Left lung (tissue), 14 donors: ENCODE measurements at places on chromosomes 2 and 18.

GRCh38 chr18:2687390-2688001 is 32.0 kb downstream of the SMCHD1 start:
- peaks cover 15% of the 10 kb centered on the region for H3K4me1 ChIP-seq
- H3K4me3 ChIP-seq, result no peak overlapping the region
- no peaks in the 10 kb centered on the region for H3K27me3 ChIP-seq
- H3K27ac ChIP-seq, result no peak overlapping the region
- H3K36me3 ChIP-seq, result no peaks in the 10 kb centered on the region

DNA sequence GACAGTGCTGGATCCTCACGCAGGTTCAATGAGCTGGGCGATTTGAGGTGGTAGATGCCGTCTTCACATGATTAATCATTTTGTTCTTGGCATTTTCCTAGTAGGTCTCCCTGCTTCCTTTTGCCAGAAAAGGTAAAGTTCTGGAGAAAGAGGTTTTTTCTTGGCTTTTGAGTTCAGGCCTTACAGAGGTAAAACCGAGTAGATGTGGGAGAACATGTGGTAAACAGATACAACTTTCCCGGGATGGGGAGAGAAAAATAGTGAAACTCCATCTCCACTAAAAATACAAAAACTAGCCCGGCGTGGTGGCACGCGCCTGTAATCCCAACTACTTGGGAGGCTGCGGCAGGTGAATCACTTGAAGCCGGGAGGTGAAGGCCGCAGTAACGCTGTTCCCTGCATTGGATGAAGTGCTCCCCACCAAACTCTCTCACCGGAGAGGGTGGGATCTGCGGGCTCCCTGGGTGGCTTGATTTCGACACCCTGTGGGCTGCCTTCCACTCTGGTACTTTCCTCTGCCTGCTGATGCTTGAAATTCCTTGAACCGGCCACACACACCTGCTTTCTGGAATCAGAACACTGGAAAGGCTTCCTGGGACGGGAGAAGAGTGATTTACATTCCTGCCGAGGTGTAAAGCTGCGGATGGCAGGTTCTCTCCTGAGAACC is 88.8 kb downstream of the ACTR3 start:
- peak; percentile 38 for DNase-seq
- no peak overlapping the region for H3K4me3 ChIP-seq
- H3K36me3 ChIP-seq, result no peaks in the 10 kb centered on the region
- no peaks in the 10 kb centered on the region for H3K27me3 ChIP-seq
- H3K27ac ChIP-seq, result no peak overlapping the region

DNA sequence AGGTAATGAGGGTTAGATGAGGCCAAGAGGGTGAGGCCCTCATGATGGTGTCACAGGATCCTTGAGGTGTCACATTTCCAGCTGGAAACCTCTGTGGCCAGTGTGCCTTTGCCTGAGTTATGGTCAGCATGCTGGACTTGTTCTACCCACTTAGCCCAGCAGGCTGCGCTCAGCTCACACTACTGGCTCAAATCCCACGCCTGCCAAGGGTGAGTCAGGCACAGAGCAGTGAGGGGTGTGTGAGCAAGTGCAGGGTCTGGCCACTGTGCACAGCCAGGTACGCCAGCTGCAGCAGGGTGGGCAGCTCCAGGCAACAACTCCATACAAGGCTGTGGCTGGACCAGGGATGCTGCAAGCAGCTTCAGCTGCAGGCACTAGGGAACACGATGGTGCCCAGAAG is 616.6 kb upstream of the FSHR start:
- H3K4me3 ChIP-seq, result no peak overlapping the region
- no peaks in the 10 kb centered on the region for H3K36me3 ChIP-seq
- no peaks in the 10 kb centered on the region for H3K4me1 ChIP-seq
- H3K27ac ChIP-seq, result no peak overlapping the region
- DNase-seq, result no peak

DNA sequence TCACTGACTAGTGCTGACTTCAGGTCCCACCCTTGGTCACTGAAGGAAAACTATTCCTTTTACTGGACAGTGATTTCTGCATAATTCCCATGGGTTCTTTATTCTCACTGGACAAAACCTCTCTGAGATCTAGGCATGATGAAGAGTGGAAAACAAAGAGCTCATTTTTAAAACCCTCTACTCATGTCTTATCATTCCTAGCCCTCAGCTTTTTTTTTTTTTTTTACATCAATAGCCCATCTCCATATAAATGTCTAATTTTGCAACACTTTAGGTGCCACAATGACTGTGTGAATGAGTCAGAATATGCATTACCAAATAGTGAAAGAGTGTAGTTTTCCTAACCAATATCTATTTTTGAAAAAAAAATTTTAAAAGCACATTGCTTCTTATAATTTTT is 74.8 kb downstream of the TCF4 start:
- H3K27me3 ChIP-seq, result no peaks in the 10 kb centered on the region
- peaks cover 24% of the 10 kb centered on the region for H3K4me1 ChIP-seq
- no peak overlapping the region for H3K4me3 ChIP-seq
- no peak overlapping the region for H3K27ac ChIP-seq

DNA sequence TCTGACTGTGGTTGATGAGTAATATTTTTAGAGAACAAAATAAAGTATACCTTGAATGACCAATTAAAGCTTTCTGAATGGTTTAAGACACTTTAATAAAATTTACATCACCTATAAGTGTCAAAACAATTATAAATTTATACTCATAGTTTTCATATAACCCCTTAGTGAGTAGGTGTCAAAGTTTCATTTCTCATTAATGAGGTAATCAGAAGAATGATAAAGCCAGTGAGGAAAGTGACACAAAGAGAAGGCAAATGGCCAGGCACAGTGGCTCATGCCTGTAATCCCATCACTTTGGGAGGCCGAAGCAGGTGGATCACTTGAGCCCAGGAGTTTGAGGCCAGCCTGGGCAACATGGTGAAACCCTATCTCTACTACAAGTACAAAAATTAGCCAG is 60.8 kb upstream of the CTLA4 start:
- no peaks in the 10 kb centered on the region for H3K4me1 ChIP-seq
- DNase-seq, result no peak
- H3K27me3 ChIP-seq, result no peaks in the 10 kb centered on the region
- H3K27ac ChIP-seq, result no peak overlapping the region
- no peaks in the 10 kb centered on the region for H3K36me3 ChIP-seq
- H3K4me3 ChIP-seq, result no peak overlapping the region
